ENCODE measurements at places on chromosomes 3 and 15.

DNA sequence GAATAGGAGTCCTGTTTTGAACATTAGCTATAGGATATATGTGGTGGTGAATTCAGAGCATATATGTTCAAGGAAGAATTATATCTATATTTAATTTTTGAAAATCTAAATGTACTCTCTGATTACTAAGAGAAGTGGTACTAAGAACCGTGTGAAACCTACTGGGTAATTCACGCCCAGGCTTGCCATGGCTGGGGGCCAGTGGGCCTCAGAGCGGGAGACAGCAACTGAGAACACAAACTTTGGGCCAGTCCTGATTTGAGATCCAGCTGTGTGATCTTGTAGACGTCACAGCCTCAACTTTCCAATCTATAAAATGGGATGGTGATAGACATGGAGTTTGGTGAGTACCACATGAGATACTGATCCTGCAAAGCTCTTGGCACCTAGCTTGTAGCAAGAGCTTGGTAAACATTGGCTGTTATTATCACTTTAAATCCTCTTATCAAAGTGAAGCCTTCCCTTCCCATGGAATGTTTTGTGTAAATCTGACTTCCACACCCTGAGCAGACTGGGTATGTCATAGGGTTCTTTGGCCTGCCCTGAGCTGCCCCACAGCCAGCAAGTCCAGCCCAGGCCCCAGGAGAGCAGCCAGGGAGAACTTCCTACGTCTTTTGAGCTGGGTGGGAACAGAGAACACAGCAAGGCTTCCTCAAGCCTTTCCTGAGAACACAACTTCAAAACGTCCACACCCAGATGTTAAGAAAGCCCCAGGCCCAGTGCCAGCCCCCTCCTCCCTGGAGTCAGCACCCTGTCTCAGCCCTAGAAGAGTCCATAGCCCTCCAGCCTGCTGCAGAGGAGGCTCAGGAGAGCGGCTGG lies 8.2 kb upstream of the PAQR5 start:
- no peak for DNase-seq

DNA sequence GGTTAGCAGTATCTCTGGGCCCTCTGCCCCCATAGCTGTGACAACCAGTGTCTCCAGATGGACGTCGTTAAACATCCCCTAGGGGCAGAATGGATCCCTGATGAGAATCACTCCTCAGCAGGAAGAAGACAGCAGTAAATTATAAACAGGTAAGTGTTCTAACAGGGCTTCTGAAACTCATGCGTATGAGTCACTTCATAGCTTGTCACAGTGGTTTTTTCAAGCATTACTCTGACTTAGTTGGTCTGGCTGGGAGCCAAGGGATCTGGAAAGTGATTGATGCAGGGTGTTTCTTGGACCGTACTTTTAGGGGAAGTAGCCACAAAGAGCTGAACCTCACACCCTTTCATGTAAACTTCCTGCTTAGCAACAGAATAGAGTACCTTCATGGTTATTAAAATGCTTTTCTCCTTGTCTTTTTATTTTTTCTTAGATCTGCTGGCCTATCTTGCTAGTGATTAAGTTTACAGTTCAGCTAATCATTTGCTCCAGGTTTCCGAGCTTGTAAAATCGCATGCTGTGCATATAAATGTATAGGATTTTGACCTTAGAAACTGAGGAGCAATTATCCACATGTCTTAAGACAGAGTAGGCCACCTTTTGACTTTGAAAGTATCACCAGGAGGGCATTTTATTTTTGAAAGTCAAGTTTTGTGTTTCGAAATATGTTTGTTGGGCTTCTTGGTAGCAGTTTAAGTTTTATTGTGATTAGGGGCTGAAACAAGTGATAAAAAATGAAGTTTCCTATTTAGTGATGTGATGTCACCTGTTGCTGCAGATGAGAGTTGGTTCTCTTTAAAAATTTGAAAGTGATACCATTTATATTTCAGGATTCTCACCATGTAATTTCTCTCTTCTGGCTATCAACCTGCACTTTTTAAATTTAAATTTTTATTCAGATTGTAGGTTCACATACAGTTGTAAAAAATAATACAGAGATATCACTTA lies 333.9 kb downstream of the PTPRG start:
- no peak for DNase-seq

DNA sequence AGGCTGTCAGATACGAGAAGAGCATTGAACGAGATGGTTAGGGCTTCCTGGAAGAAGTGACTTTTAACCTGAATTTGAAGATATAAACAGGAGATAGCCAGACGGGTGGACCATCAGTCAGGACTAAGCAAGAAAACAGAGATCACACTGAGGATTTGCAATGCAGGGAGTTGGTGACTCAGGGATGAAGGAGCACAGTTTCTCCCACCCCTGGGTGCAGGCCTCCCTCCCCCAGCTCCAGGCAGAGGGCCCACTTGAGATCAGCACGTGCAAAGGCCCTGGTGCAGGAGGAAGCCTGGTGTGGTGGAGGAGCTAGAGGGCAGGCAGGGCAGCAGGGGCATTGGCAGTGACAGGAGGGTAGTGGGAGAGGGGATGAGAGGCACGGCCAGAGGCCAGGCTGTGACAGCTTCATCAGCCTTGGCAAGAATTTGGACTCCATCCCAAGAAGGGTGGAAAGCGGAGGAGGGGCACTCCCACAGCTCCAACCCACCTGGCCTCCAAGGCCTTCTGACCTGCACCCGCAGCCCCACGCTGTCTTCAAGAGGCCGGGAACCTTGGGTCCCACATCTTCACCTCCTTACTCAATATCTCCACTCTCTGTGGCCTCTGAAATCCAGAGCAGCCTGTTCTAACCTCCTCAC lies 8.7 kb upstream of the PCSK6 start:
- DNase-seq = no peak

DNA sequence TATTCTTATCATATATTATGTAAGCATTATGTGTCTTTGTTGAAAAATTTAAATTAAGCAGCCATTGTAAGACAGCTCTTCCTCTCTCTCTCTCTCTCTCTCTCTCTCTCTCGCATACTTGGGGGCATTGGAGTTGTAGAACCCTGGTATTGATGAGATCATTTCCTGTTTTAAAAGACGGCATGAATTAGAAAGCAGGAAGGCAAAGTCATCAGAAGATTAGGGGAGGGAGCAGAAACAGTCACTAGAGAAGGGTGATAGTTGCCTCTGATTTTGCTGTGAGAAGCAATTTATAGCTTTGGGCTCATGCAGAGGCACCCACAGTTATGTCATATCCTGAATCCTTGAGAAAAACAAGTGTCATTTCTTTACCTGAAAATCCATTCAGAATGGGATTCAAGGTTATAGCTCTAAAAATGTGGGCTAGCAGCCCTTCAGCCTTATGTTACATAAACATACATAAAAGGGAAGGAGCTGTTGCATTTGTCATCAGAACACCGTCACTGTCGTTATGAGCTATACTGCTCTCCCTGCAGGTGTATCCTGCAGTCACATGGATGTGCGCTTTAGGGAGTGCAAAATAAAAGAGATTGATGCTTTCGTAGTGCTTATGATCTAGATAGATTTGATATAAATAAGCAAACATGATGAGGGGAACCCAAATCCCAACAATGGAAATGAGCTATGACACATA lies 213.8 kb downstream of the NR1D2 start:
- DNase-seq = no peak

DNA sequence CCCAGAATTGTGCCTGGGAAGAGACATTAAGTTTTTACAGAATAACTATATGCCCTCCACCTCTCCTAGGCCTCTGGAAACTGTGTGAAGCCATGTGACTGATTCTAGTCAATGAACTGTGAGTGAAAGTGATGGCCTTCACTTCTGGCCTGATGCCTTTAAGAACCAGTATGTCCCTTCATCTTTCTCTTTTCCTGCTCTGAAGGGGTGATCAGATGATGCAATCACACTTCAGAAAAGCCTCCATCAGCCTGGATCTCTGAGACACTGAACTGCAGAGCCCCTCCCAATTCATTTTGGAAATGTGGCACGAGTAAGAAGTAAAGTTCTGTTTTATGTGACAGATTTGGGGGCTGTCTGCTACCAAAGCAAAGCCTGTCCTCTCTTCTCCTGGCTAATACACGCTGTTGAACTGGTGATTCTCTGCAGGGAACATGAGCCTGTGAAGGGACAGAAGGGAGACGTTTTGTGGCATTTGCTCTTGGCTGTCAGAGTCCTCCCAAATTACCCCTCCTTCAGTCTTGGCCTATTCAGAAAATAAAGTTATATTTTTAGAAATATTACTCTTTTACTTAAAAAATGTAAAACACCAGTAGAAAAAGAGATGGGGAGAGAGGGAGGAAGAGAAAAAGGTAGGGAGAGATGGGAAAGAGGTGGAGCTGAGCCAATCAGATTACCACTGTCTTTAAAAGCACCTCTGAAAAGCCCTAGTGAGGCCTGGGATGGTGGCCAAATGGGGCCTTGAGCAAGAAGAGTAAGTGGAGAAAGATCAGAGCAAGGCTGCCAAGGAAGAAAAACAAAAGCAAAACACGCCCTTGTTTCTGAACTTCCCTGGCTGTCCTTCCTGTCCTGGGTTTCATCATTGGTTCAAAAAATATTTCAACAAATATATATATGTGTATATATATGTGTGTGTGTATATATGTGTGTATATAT lies 40.9 kb upstream of the RYK start:
- no peak for DNase-seq

DNA sequence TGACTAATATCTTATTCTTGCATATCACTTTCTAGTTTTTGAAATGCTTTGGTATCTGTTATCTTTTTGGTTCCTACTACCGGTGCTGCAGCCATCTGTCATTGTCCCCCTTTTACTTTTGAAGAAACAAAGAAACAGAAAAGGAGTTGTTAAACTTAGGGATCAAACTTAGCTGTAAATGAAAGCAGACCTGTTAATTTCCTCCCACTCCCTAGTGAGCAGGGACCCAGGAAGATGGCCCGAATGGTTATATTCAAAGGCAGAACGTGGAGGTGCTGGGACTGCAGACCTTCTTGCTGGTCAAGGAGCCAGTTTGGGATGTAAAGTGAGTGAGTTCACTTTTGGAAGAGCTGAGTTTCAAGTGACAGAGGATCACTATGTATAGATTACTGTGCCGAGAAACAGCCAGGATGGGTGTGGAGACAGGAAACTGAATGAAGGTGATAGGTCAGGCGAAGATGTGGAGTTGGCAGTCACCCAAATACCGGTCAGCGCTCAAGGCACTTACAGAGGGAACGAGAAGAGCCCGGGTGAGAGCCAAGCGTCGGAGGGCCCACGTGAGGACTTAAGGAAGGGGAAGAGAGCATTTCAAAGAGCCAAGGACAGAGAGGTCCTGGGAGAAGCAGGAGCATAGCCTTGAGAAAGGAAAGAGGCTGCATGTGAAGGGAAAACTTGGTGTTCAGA lies 20.1 kb downstream of the KBTBD8 start:
- no peak for DNase-seq

- DNase-seq = no peak
These were observed 60.1 kb upstream of the OSTN start for GRCh38 chr3:191138937-191139336.

DNA sequence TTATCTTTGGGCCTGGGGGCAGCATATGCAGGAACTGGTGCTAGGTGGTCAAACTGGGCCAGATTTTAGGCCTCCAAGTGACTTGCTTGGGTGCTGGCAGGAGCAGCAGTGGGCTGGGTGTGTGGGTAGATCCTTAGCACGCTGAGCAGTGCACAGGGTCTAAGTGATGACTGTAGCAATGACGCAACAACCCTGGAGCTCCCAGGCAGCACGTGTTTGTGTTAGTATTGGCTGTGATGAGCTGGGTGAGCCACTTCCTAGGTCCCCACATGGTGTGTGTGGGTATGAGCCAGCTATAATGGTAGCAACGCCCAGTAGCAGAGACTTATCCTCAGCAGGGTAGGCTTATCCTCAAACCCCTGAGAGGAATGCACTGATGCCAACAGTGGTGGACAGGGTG lies 570.6 kb upstream of the ROBO1 start:
- DNase-seq = no peak

DNA sequence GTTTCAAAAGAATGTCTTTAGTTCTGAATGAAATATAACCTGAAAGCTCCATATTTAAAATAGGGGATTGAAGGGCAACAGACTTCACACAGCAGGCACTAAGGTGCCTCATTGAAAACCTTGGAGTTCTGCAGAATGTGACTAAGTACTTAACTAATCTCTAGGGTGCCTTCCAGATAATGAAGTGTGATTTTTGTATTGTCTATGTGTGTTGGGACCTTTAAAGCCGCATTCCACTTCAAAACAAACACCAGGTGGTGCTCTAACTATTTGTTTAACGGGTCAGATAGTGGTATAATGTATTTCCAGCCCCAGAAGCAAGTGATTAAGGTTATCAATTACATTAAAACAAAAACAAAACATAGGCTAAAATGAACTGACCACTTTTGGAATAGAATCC lies 28.0 kb downstream of the TFG start:
- no peak for DNase-seq

- DNase-seq = no peak
These were observed 124.1 kb downstream of the PGPEP1L start for GRCh38 chr15:98883478-98883877.

- no peak for DNase-seq
These were observed 328.9 kb downstream of the THSD4 start for GRCh38 chr15:71444032-71444810.

DNA sequence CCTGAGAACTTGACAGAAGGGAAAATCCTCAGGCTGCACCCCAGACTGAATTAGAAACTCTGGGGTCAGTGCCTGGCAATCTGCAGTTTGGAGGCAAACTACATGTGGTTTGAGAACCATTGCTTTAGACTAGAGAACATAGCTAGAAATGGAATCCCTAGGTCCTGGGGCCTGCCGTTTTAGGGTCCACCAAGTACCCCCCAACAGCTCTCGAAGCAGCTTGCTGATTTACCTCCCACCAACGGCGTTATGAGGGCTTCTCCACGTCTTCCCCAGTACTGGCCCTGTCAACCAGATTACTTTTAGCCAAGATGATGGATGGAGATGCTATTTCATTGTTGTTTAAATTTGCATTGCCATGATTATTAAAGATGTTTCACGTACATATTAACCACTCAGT lies 272.5 kb downstream of the XXYLT1 start:
- DNase-seq = no peak

DNA sequence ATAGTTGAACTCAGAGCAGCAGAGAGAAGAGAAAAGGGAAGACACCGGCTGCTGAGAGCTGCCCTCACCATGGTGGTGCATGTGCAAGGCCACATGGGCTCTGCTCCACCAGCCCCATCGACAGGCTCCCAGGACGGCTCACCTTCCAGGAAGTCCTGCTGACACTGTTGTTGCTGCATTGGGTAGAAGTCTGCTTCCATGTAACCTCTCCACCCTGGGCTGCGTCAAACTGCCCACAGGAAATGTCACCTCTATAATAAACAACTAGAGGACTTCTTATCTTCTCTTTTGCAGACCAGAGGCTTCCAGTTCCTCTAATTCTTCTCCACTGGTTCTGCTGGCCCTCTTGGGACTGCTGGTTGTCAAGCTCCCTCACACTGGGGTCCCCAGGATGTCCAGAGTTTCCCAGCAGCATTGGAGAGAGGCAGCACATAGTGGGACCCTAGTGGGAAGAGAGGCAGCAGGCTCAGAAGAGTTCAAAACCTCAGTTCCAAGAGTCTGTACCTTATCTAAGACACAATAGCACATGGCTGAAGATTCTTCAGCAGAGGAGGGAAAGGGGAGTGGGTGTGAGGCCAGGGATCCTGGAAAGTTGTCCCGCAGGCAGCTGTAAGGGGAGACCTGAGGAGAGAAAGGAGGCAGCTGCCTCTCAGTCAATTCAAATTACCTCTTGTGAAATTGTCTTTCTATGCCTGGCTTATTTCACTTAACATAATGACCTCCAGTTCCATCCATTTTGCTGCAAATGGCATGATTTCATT lies 5.8 kb upstream of the CCR3 start:
- DNase-seq = no peak

- no peak for DNase-seq
These were observed 109.0 kb downstream of the CGGBP1 start for GRCh38 chr3:87949879-87950208.

- no peak for DNase-seq
These were observed 394.0 kb upstream of the CDIN1 start for GRCh38 chr15:36185438-36185837.
